ENCODE measurements at places on chromosomes 13 and 19.

- DNase-seq, result no peak
Observed at GRCh38 chr13:90926459-90926858, 421.0 kb upstream of the MIR17HG start.

- DNase-seq, result no peak
Observed at GRCh38 chr13:98657506-98658085, 80.7 kb upstream of the STK24 start.

DNA sequence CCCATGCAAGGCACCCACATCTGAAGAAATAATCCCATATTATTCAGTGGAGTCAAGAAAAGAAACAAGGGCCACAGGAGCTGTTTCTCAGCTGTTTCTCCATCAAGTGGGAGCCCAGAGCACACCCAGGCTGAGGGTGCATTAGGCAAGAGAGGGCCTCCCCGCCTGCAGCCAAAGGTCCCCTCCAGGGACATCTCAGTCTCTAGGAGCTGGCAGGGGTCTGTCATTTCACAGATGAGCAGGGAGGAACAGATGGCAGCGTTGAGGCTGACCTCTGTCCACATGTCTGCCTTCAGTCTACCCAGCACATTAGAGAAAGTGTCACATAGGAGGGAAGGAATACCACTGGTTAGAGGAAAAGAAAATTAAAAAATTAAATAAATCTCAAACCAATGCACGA, 157.7 kb downstream of the ZNF536 start:
- DNase-seq, result no peak

GRCh38 chr13:113666329-113666670, 719 bp upstream of the GRK1 start:
- DNase-seq, result no peak

DNA sequence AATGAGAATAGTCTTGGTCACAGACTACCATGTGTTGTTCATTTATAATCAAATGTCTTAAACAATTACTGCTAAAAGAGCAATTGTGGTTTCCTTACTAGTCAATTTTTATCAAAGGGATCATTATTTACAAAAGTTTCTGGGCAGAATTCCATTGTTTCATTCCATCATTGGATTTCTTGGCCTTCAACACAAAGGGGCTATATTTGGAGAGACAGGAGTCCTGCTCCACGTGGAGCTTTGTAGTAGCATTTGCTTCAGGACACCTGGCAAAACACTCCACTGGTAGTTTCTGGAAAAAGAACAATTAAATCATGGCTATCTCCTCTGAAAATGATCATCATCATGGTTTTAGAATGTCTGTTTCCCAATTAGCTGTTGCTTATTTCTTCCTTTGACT, 22.3 kb upstream of the STARD13 start:
- no peak for DNase-seq

DNA sequence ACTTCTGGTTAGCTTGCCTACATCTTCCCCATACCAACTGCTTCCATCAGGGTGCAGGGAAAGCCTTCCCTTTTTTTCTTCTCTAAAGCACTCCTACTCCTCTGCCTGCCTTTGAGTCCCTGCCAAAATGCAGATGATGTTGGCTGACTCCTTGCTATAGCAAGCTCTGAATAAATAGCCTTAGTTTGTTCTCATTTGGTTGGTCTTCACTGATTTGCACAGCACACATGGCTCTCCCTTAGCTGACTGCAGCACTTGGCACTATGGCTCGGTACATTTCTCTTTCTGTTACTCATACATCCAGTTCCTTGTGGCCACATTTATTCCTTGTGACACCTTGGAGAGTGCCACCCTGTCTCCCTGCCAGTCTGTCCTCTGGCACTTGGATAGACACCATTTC, 249.8 kb downstream of the DCLK1 start:
- DNase-seq, result no peak

Data from right kidney (tissue), 9 donors.